ENCODE measurements at places on chromosomes 5 and 9. TPM values are rescaled to one million over a fixed set of nuclear protein-coding genes. Genes with fewer than 3 reads are reported as not detected.

- DNase-seq, result no peak
These were observed 464.9 kb downstream of the TLE1 start for GRCh38 chr9:81224166-81225081.

DNA sequence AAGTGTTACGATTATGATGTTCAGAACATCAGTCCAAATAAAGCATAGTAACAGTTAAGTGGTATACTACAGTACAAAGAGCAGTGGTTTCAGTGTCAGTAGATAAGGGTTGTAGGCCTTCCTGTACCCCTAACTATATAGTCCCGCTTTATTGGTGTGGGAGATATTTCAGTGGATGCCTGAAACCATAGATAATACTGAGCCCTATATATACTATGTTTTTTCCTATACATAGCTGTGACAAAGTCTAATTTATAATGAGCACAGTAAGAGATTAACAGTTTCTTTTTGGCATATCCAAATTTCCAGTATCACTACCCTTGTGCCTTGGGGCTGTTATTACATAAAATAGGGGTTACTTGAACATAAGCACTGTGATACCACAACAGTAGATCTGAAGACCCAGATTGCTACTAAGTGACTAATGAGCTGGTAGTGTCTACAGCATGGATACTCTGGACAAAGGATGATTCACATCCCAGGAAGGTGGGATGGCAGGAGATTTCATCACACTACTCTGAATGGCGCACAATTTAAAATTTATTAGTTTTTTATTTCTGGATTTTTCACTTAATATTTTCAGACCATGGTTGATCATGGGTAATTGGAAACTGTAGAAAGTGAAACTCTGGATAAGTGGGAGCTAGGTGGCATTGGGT is 119.3 kb downstream of the RPS23 start:
- no peak for DNase-seq

- DNase-seq, result no peak
These were observed 103.7 kb downstream of the RFK start for GRCh38 chr9:76290555-76290954.

GRCh38 chr9:95268681-95269080 is 48.8 kb downstream of the FANCC start:
- DNase-seq, result no peak

DNA sequence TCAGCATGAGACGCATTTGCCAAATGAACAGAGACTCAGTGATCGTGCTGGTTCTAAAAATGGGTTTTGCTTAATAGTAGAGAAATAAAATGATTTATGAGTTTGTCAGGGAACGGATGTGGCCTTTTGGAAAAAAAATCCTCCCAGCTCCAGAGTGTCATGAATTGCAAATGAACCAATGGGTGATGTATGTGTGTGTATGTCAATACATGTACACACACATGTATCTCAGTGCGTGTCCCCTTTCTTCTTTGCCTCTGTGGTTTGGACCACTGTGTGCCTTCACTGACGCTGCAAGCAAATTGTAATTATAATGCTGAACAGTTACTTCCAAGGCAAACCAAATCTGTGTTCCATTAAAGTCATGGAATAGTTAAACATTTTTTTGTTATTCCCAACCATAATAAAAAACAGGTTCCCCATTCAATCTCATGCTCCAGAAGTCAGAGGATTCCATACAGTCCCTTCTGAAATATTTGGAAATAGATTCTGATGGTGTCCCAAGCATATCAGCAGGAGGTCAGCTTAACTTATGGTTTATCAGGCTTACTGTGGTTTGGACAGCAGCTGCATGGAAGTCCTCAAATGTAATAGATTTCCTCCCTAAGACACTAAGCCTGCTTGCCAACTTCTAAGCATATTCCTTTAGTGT is 630.5 kb downstream of the ACTL7B start:
- DNase-seq, result no peak

DNA sequence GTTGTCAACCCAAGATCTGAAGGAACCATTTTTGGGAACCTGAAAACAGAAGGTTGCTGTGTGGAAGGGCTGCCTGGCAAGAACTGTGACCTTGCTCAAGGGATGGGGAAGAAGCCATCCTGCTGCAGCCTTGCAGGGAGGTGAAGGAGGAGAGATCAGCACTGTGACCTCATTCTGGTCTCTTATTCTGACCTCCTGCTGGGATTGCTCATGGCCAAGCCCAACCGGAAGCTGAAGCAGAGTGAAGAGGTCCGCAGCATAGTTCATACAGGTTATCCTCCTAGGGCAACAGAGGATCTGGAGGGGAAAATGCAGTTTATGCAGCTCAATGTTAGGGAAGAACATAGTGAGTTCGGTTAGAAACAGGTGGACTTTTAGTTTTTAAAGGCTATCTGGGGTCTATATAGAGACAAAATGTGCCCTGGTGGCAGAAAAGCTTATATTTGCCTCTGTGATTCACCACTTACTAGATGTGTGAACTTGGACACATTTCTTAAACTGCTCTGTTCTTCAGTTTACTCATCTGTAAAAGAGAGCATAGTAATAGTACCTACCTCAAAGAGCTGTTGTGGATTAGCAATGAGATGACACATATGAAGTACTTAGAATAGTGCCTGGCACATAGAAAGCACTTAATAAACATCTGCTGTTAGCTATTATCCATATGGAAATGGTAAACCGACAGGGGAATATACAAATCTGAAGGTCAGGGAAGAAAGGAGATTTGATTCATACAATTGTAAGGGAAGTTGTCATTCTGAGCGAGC is 57.9 kb upstream of the BNC2 start:
- no peak for DNase-seq

DNA sequence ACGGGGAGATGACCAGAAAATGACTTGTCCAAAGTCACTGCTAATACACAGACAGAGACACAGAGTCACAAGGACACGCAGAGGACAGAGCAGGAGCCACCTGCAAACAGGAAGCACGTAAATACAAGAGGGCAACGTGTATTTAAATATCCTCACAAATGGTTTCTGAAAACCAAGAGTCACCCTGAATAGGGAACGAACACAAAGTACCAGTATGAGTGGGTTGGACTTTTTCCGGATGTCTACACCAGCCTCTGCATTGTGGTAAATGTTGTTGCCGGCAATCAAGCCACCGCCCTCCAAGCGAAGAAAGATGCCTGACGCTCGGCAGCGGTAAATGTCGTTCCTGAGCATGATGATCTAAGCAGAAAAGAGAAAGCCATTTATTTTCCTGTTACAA is 44.5 kb downstream of the FBXO10 start:
- no peak for DNase-seq

DNA sequence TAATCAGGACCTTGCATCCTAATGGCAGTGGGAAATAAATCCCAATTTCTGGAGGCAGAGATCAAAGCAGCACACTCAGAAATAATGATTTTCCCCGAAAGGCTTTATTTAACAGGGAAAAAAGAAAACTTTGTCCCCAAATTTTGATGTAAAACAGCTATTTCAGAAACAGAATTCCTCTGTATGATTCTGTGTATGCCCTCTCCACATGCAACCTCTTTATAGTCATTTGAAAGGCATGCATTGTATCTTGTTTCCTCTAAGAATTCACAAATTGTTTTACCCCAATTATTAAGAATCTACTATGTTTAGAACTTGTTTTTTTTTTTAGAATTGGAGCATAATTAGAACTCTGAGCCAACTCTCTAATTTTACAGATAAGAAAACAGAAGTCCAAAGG is 2.7 kb upstream of the PTAR1 start:
- no peak for DNase-seq

GRCh38 chr9:5008202-5008601 is 23.1 kb downstream of the JAK2 start:
- no peak for DNase-seq

DNA sequence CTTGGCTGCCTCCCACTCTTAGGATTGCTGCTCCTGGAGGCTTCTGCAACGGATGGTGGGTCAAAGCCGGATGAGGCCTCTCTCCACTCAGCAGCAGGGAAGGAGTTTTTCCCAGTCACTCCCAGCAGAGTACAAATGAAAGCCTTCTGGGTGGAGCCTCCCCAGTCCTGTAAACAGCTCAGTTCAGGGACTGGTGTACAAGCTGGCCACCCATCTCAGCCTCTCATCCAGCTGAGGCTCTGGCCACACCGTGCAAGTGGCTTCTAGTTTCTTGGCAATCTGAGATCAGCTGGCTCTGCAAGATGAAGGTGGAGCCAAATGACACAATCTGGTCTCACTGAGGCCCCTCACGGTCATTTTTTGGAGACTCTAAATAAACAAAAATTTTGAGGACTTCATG is 10.0 kb downstream of the GPX3 start:
- DNase-seq, result no peak

- no peak for DNase-seq
These were observed 284.7 kb upstream of the MAP3K1 start for GRCh38 chr5:56530626-56531138.

- DNase-seq, result no peak
These were observed 156.9 kb downstream of the CNTLN start for GRCh38 chr9:17291766-17292165.

DNA sequence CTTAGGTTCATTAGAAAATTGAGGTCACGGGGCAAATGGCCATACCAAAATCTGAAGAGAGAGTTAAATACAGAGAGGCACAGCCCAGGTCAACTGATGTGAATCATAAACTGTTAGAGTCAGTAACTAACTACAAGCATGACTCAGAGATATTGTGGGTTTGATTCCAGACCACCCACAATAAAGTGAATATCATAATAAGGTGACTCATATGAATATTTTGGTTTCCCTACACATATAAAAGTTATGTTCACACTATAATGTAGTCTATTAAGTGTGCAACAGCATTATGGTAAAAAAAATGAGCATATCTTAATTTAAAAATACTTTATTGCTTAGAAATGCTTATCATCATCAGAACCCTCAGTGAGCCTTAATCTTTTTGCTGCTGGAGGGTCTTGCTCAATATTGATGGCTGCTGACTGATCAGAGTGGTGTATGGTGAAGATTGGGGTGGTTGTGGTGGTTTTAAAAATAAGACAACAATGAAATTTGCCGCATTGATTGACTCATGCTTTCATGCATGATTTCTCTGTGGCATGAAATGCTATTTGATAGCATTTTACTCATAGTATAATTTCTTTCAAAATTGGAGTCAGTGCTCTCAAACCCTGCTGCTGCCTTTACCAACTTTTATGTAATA is 53.1 kb upstream of the EDIL3 start:
- DNase-seq, result no peak

GRCh38 chr9:32294106-32294505 is 90.3 kb upstream of the ACO1 start:
- no peak for DNase-seq

GRCh38 chr9:87148331-87149104 is 201.2 kb upstream of the GAS1 start:
- DNase-seq, result peak; percentile 92

The APBB3 gene
- total RNA-seq, result 21.5 TPM

The MCC gene
- total RNA-seq, result 25.2 TPM

The DOCK8 gene
- total RNA-seq, result 31.0 TPM

The PCSK1 gene
- total RNA-seq, result 1.6 TPM

The ZFP37 gene
- 2.0 TPM for total RNA-seq

The CEL gene
- 2.2 TPM for total RNA-seq
